ENCODE measurements at places on chromosomes 5 and 9.

DNA sequence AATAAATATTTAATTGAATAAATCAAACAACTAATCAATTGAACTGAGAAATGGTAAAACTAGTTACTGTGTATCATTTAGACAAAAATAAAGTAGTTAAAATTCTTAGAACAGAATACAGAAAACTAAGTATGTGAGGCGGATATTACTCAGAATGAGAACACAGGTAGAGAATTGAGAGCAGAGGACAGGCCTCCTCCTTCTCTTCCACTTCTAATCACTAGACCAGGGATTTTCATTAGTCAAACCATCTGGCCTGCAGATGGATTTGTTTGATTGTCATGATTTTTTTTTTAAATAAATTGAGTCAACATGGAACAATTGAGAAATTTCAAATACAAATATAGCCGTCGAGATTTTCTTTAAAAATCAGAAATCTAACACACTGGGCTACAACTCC lies 198.6 kb upstream of the HMHB1 start:
- no peak for DNase-seq

GRCh38 chr5:54205453-54205852 lies 104.9 kb downstream of the ARL15 start:
- no peak for DNase-seq

GRCh38 chr9:130062750-130063149 lies 9.0 kb downstream of the GPR107 start:
- DNase-seq, result no peak

DNA sequence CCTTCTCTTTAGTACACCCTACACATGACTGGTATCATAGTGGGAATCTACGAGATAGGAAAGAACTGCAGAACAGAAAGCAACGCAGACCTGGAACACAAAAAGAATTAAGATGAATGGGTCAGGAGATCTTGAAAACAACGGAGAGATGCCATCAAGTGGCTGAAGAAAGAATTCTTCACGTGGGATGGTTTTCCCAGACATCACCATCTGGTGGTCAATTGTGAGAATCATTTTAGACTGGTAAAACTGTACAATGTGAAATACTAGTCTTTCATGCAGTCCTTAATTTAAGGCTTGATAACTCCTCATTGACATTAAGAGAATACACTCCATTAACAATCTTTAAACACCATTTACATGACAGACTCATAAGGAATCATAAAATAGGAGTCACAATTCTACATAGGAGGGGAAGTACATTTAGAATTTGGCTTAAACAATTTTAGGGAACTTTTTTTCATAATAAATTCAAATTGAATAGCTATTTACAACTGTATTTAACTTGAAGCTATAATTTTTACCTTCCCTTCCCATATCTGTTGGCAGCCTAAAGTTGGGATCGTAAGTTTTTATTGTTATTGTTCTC lies 128.4 kb upstream of the TRPM3 start:
- no peak for DNase-seq

GRCh38 chr5:332843-333242 lies 11.3 kb downstream of the AHRR start:
- no peak for DNase-seq

- no peak for DNase-seq
Observed at GRCh38 chr5:69312459-69313160, 20.0 kb downstream of the CCDC125 start.

DNA sequence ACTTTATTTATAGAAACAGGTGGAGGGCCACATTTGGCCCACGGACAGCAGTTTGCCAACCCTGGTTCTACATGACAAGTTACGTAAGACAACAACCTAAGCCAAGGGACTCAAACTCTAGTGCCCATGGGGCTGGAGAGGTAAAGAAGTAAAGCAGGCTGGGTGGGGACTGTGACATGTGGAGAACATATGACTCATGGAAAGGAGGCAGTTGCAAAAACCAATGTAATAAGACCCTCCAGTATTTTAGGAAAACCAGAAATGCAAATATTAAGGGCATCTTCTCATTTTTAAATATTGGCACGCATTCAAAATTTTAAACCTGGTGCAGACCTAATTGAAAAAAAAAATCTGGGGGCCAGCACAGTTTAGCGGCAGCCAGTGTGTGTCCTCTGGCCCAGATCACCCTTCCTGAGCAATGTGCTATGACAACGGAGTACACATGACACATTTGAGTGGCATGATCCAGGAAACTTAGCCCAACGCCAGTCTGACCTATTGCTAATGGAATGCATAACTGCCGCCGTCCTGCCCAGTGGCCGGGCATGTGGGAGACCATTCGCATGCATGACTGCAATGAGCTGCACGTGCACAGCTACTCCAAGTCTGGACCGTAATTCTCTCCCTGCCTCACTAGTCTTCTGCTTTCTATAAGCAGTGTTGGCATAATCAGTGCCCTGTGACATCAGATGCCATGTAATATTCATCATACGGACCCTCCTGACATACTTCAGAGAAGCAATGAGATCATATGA lies 97.2 kb downstream of the SH3TC2 start:
- DNase-seq, result no peak

- DNase-seq, result no peak
Observed at GRCh38 chr9:136050266-136050700, 44.8 kb downstream of the NACC2 start.

GRCh38 chr5:100654895-100655294 lies 119.7 kb downstream of the FAM174A start:
- no peak for DNase-seq

DNA sequence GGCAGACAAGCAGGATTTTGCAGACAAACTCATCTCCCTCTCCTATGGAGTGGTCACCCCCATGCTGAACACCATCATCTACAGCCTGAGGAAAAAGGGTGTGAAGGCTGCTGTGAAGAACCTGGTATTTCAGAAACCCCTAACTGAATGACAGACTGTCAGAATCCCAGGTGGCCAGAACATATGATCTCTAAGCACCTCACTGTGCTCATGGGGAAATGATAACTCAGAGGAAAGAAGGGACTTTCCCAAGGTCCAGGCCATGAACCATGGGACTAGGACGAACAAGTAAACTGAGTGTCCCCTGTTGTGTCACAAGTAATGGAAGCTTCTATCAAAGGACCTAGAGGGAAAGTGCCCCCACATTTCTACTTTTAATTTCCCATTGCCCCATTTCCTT lies 14.7 kb upstream of the RECK start:
- no peak for DNase-seq

DNA sequence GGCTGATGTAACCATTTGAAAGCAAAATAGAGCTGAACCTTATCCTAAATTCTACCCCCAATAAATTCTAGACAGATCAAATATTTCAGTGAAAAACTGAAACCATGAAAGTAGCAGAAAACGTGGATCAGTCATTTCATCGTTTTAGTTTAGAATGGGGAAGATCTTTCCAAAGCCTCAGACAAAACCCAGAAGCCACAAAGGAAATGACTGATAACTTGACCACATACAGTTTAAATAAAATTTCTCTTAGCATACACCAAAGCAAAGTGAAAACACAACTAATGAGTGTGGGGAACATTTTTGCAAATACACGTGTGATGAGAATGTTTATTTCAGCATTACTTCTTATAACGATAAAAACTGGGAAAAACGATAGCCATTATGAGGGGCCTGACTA lies 284.8 kb downstream of the ADGRV1 start:
- no peak for DNase-seq

- no peak for DNase-seq
Observed at GRCh38 chr9:84301851-84302250, 38.7 kb downstream of the SLC28A3 start.

GRCh38 chr9:86486891-86487837 lies 133.0 kb upstream of the TUT7 start:
- no peak for DNase-seq

GRCh38 chr5:107472620-107473064 lies 198.1 kb downstream of the EFNA5 start:
- no peak for DNase-seq

DNA sequence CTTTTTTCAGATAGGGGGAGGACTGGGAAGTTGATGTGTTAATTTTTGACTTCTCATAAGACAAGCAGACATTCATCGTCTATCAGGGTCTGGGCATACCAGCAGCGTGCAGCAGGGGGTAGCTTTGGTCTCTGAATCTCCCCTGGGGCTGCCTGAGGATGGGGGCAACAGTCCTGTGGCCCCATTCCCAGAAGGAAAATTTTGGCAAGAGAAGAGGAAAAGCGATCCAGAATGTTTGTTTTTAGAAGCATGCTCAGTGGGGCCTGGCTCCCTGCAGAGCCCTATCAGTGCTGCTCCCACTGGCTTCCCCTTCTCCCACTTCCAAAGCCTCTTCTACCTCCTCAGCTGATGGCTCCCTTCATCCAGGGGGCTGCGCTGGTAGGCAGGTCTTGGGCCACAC lies 194.8 kb upstream of the IL12B start:
- no peak for DNase-seq

- no peak for DNase-seq
Observed at GRCh38 chr5:83467371-83468035, 4.0 kb upstream of the VCAN start.

DNA sequence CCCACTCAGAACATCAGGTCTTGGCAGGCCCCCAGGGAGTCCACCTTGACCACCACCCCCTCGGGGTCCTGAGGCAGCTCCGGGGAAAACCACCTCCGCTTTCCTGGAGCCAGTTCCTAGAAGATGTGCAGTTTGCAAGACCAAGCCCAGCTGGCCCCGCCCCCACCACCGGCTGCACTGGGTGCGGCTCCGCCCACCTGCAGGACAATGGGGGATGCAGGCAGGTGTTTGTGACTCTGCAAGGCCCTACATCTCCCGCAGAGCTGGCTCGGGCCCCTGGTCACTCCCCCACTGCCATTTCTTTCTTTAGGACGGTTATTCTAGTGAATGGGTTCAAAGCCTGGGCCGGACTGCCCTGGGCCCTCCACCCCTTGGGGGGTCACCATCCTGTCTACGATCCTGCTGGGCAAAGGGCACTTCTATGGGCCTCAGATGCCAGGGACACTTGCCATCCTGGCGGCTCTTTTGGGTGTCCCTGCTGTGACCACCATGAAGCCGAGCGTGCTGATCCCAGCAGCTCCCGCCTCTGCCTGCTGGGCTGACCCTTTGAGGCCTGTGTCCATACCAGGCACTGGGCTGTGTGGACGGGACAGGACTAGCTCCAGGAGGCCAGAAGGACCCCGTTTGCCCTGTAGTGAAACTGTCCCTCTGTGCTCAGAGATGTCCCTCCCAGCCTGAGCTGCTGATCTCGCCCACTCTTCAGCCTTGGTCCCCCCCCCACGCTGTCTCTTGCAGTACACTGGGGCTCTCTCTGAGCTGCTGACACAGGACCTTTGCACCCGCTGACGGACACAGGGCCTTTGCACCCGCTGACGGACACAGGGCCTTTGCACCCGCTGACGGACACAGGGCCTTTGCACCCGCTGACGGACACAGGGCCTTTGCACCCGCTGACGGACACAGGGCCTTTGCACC lies 5.9 kb upstream of the NACC2 start:
- DNase-seq, result no peak

- DNase-seq, result no peak
Observed at GRCh38 chr5:164306662-164307061, 801.2 kb downstream of the MAT2B start.

- DNase-seq, result no peak
Observed at GRCh38 chr5:142600611-142601358, 85.1 kb downstream of the FGF1 start.

DNA sequence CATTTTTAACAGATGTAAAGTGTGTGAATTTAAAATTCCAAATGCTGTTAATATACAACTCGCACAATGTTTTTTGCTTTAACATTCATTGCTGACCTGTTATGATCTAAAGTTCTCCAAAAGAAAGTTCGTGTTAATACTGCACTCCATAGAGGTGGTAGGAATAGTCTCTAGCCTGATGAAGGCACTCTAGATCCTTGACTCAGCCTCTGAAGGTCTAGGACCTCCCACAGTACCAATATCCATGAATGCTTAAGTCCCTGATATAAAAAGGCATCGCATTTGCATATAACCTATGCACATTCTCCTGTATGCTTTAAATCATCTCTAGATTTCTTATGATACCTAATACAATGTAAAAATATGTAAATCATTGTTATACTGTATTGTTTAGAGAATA lies 213.6 kb downstream of the EFNA5 start:
- DNase-seq, result no peak

- no peak for DNase-seq
Observed at GRCh38 chr9:31807574-31808256, 576.7 kb upstream of the ACO1 start.

- no peak for DNase-seq
Observed at GRCh38 chr9:24986331-24986730, 440.6 kb upstream of the IZUMO3 start.
